ENCODE measurements at places on chromosomes 2 and 18.

DNA sequence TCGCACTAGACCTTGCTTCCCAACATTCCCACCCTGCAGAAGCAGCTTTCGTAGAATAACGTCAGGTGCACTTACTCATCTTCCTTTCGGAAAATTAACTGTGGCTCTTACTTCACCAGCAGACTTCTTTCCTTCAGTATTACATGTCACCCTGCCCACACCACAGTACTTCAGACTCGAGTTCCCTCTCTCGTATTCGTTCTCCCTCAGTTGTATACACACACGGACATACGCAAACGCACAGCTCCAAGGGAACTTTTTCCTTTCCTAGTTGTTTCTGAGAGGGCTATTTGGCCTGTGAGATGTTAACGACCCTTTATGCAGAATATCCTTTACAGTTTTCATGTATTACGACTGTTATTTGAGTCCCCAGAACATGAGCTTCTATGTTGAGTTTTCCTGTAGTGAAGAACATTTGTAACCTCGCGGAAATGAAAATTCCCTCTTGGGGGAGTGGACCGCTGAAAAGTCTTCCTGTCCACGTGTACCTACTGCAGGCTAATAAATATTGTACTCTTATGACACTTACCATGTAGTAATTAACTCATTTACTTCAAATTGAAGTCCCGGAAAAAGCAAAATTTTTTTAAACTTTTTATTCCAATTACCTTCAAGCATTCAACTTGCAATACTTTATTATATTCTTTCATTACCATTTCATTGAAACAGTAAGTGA is 908 bp downstream of the ERLEC1 start:
- DNase-seq, result no peak

DNA sequence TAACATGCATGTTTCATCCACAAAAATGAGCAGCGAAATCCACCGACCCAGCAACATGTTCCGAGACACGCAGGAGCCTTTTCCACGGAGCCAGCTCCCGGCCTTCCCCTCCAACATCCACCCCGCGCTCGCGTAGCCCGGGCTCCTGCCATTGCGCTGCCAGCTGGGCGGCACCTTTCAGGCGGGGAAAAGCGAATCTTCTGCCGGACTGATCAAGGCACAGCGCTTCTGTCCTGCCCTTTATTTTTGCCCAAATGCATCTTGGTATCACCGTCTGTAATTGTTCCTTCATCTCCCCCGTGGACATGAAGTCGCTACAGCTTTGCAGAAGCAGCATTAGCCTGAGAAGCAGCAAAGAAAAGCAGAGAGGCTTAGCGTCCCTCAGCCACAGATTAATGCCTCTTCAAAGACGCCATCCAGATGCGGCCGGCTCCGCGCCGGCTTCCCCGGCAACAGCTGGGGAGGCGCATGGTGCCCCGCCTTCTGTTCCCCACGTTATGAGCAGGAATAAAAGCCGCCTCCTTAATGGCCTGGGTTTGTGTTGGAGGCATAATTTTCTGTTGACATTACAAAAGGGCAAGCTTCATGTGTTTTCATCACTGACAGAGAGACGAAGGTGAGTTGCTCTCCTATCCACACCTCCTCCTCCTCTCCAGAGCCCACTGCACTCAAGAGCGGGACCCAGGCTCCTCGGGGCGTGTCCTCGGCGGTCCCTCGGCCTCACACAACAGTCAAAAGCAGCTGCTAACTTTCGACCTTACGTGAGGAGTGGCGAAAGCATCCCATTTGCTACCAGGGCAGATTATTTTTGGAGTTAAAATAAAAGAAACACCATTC is 122.1 kb upstream of the SALL3 start:
- DNase-seq, result no peak

DNA sequence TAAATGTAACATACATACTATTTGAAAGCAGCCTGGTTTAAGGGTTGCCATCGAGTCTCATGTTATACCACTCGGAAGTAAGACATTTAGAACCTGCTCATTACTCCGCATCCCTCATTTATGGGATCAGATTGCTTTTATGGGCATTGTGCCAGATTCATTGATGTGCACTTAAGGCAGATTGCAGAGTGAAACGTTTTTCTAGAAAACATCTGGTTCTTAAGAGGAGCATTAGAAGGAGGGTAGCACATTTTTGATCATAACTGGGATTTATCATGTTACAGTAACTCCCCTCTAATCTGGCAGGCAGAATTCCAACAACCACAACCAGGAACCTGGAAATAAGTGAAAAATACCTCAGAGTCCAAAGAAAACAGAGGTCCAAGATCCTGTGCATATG is 74.2 kb upstream of the GALNT3 start:
- no peak for DNase-seq

DNA sequence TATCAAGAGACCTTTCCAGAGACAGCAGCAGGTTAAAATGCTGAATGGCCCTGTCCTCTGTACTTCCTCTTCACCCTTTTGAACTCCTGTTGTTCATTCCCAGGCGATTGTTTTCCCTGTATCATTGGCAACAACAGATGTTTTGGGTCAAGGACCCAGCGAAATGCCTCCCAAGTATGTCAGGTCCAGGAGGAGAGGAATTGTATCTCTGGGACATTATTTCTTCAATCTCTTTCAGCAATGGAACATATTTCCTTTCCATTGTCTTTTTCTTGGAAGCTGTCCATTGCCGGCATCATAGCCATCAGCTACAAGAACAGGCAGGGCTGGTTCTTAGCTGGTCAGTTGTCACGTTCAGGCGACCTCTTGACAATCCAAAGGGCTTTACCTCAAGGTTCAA is 76.2 kb downstream of the NRP2 start:
- no peak for DNase-seq

DNA sequence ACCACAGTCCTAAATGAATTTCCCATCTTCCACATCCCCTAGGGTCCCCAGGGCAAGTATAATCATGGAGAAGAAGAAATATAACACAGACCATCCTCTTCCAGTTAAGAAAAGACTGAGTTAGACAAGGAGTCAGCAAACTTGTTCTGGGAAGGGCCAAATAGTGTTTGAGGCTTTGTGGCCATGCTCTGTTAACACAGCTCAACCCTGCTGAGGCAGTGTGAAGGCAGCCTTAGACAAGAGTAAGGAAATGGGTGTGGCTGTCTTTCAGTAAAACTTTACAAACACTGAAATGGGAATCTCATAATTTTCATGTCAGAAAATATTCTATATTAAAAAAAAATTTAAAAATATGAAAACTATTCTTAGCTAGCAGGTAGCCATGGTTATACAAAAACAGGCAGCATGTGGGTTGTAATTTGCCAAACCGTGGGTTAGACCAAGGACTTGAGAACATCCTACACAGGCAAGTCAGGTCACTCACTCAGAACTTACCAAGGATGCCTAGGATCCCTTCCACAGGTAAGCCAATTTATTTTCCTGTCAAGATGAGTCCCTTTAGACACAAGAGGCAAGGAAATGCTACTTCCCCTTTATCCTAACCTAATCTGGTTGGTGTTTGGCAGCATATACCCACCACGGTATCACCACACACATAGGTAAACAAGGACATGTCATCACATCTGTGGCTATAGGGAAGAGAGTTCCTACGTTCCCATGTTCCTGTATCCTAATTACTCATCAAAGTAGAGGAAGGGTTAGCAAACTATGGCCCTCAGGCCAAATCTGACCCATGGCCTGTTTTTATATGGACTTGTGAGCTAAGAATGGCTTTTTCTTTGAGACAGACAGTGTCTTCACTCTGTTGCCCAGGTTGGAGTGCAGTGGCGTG is 31.9 kb downstream of the C2orf74 start:
- DNase-seq, result no peak

- DNase-seq, result no peak
Observed at GRCh38 chr2:235634435-235635158, 140.8 kb downstream of the AGAP1 start.

DNA sequence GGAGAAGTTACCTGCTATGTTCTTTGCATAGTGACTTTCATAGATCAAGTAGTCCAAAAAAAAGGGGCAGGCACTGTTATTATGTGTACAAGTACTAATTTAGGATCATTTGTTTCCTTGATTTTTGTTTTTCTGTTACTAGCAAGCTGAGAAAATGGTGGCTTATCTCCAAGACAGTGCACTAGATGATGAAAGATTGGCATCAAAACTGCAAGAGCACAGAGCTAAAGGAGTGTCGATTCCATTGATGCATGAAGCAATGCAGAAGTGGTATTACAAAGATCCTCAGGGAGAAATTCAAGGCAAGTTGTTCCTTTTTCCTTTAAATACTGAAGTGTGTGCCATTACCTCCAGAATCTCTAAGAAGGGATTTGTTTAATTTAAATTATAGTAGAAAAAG is 19.6 kb upstream of the KCNJ13 start:
- DNase-seq, result no peak

All from cortex of kidney (tissue), 1 donor.